ENCODE measurements at places on chromosomes 7 and 10.

DNA sequence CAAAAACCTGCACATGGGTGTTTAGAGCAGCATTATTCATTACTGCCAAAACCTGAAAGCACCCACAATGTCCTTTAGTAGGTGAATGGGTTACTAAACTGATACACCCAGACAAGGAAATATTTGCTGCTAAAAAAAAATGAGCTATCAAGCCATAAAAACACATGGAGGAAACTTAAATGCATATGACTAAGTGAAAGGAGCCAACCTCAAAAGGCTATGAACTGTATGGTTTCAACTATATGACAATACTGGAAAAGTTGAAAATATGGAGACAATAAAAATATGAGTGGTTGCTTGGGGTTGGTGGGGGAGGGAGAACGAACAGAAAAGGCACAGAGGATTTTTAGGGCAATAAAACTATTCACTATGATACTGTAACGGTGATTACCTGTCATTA, 291.0 kb downstream of the TNS3 start:
- DNase-seq = no peak

- no peak for DNase-seq
These were observed 114.0 kb downstream of the PDGFA start for GRCh38 chr7:405489-406211.

GRCh38 chr7:102284891-102285539, 1.7 kb upstream of the SH2B2 start:
- no peak for DNase-seq

DNA sequence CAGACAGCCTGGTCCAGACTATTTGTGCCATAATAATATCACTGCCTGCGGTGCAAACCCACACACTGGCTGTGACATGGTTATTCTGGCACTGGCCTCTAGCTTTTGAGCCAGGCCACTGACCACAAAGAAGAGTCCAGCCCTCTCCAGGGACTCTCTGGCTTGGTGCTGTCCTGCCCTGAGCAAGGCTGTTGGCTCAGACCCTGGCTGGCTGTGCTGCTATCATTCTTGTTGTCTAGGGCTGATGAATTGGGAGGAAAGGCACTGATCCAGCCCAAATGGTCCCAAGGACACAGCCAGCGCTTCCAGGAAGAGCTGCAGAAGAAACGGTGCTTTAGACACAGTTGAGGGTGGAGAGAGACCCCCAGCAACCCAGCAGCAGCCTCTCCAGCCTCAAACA, 80.8 kb downstream of the TMEM130 start:
- DNase-seq = no peak

GRCh38 chr10:3971713-3972112, 186.7 kb upstream of the KLF6 start:
- DNase-seq = no peak

- DNase-seq = peak; percentile 10
These were observed 43.4 kb downstream of the PPIF start for GRCh38 chr10:79390551-79391229.

DNA sequence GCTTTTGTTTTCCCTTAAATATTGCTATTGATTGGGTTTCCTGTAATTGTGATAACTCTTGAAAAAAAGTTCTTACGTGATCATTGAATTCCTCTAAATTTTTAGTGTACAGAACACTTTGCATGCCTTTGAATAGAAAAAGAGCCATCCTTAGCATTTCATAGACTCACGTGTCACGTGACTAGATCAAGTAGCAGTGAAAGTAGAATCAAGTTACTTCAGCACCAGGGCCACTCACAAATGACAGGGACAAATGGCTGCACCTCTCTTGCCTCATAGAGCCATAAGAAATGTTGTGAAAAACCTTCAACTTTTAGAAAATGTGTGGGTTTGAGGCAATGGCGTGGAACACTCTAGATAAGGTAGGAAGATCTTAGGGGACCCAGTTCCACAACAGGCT, 203.8 kb downstream of the ZEB1 start:
- DNase-seq = no peak

DNA sequence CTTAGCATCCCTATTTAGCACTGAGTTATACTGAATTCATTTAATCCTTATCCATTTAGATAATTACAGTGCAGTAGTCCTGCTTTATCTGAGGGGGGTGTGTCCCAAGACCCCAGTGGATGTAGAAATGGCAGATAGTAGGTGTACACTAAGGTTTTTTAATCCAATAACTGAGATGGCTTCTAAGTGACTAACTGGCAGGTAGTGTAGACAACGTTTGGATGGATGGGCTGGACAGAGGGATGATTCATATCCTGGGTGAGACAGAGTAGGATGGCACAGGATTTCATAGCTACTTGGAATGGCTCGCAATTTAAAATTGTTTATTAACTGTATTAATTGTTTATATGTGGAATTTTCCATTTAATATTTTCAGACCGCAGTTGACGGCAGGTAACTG, 295.6 kb downstream of the CCDC3 start:
- DNase-seq = no peak

- no peak for DNase-seq
These were observed 88.1 kb downstream of the SEMA3C start for GRCh38 chr7:80830584-80831285.

DNA sequence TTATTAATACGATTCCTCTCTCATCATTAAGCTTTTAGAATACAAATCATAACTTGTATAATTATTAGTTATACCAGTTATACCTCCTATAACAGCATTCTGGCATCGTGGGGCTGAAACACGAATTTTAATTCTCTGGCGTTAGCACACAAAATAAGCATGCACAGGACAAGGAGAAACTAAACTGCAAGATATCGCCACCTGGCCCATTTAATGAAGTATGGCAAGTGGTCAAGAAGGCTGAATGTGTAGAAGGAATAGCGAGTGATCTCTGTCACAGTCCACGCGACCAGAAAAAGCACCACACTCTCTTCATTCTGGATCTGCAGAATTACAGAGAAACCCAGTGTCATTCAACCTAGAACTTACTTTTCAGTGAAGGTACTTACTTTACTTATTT, 18.1 kb downstream of the HACD1 start:
- peak; percentile 5 for DNase-seq

DNA sequence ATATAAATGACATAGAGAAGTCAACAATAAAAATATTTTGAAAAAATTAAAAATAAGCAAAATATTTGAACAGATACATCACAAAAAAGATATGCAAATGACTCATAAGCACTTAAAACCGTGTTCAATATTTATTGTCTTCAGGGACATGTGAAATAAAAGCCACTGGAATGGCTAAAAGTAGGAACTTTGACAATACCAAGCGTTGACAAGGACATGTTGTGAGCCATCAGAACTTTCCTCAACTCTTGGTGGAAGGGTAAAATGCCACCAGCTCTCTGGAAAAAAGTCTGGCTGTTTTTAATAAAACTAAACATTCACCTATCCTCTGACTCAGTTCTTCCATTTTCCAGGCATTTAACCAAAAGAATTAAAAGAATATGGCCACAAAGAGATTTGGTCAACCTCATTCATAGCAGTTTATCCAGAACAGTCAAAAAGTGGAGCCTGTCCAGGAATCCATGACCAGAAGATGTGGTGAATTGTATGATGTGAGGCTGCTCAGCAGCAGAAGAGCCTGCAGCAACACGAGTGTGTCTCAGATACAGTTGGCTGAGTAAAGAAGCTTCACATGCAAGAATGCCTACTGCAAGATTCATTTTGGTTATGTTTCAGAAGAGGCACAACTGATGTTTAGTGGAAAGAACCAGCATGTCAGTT, 7.1 kb upstream of the KLF6 start:
- no peak for DNase-seq

- DNase-seq = no peak
These were observed 2.1 kb downstream of the FAM170B start for GRCh38 chr10:49131507-49132361.

- DNase-seq = no peak
These were observed 1010.9 kb upstream of the PHF14 start for GRCh38 chr7:9962742-9963141.

- no peak for DNase-seq
These were observed 64.1 kb downstream of the MGAM2 start for GRCh38 chr7:142175594-142175993.

- no peak for DNase-seq
These were observed 1.9 kb upstream of the ARHGAP22 start for GRCh38 chr10:48606530-48607355.

DNA sequence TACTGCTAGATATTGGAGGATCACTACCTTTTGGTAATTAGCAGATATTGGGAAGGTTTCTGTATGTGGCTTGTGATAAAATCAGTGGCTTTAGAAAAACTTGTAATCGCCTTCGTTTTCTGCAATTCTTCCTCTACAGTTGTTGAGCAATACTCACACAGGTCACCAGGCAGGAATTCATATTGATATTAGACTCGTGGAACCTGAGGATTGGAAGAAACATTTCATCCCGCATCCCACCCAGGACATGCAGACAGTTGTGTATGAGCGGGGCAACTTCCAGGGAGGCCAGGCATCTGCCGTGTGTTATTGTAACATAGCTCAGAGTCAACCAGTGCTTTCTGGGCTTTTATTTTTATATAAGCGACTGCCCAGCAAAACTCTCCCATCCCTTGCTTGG, 821.3 kb downstream of the LRMDA start:
- no peak for DNase-seq

DNA sequence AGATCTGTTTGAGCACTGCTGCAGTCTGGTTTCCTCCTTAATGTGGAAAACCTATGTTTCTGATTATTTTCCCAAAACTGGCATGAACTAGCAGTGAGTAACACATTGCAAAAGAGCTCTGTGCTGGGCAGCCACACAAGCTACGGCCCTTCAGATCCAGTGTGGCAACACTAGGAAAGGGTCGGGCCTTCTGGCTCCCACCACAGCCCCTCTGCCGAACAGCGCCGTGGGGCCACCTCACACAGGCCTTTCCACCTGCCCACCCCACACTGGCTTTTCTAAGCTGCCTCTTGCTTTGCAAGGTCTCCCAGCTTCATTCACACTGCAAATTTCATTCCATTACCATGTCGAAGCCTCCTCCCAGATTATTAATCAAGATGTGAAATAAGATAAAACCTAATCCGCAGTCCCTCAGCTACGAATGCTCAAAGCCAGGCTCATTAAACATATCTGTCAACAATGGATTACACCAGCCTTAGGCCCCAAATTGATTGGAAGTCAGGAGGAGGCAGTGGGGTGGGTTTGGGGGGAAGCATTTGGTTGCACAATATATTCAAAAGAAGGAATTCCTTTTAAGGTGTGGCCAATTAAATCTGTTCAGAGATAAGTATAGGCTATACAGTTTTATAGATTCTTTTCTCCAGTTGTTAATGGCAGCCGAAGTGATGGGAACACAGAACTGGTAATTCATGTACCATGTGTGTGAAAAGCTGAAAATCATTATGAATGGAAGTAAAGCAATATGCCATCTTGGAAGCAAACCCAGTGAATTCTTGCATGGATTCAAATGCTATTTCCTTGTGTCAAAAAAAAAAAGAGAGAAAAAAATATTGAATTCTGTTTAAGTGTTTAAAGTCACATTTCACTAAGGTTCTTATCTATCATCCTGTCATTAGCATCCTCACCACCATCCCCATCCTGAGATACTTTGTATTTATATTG, 223.7 kb downstream of the MTERF1 start:
- no peak for DNase-seq

GRCh38 chr10:42836771-42837468, 54.3 kb downstream of the BMS1 start:
- no peak for DNase-seq

GRCh38 chr7:38211940-38212339, 33.9 kb downstream of the STARD3NL start:
- no peak for DNase-seq

GRCh38 chr7:2165610-2166594, 66.8 kb downstream of the MAD1L1 start:
- no peak for DNase-seq

GRCh38 chr10:117275121-117275520, 34.2 kb downstream of the SLC18A2 start:
- no peak for DNase-seq

GRCh38 chr10:110368002-110368401, 63.3 kb upstream of the SMNDC1 start:
- DNase-seq = no peak

All from activated CD4-positive, alpha-beta T cell treated with anti-CD3 and anti-CD28 coated beads, Interleukin-2, Interleukin-6, amounts not matched to agents 100 ng/mL and 50 ng/mL, durations not matched to agents 16 hours and 8 hours (primary cell).